ENCODE measurements at places on chromosomes 16 and 17.
A peak's percentile ranks its signal among the peaks of the same experiment; 100 is the strongest.

- no peak for DNase-seq
These were observed 157.9 kb downstream of the TOX3 start for GRCh38 chr16:52389045-52389444.

DNA sequence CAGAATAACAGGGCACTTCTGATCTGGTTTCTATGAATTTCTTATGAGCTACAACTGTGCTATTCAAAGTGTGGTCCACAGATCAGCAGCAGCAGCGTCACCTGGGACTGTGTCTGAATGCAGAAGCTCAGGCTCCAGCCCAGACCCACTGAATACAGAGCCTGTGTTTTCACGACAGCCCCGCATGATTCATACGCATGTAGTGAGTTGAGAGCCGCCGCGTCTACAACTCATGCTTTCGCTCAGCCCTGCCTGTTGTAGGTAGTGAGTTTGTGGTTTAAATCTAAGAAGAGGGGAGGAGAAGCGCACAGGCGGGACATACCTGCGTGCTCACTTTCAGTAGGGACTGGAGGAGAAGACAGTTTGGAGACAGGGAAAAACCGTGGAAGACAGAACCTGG lies 28.5 kb upstream of the ELAC2 start:
- no peak for DNase-seq

DNA sequence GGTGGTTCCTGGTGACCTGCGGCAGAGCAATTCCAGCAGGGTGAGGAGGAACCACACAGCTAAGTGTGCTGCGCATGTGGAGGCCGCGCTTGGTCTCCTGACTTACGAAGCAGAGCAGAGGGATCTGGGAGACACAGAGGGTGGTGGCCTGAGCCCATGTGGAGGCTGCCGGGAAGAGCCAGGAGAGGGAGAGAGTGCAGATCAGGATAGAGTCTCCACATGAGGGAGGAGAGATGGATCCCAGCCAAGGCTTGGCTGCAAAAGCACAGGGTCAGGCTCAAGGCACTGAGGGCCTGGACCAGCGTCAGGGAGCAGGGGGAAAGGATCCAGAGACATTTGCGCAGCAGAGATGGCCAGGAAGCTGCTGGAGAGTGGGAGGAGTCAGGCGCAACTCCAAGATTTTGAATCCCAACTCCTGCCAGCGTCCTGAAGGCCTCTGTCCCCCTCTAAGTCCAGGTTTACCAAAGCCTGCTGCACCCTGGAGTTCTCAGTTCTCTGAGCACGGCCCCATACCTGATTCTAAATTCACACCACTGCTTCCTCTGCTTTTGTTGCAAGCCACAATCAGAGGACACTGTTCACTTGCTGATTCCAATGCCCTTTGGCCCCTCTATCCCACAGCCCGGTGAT lies 11.3 kb upstream of the MLLT6 start:
- peak; percentile 93 for DNase-seq

GRCh38 chr17:74573169-74573568 lies 5.9 kb upstream of the CD300H start:
- no peak for DNase-seq

DNA sequence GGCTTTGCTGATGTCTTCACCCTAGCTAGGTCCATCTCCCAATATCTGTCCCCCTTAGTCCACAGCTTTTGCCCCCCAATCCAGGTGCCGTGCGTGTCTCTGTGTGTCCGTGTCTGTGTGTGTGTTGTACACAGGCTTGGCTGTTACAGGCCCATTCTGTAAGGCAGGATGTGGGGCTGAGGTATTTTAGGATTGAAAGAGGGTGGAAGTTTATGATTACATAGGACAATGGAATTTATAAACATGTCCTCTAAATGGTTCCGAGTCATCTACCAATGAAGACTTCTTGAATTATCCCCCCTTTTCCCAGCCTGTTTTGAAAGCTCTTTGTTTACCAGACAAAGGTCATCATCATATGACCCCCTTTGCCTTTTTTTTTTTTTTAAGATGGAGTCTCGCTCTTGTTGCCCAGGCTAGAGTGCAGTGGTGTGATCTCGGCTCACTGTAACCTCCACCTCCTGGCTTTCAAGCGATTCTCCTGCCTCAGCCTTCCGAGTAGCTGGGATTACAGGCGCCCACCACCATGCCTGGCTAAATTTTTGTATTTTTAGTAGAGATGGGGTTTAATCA lies 21.9 kb downstream of the ACE start:
- DNase-seq, result no peak

DNA sequence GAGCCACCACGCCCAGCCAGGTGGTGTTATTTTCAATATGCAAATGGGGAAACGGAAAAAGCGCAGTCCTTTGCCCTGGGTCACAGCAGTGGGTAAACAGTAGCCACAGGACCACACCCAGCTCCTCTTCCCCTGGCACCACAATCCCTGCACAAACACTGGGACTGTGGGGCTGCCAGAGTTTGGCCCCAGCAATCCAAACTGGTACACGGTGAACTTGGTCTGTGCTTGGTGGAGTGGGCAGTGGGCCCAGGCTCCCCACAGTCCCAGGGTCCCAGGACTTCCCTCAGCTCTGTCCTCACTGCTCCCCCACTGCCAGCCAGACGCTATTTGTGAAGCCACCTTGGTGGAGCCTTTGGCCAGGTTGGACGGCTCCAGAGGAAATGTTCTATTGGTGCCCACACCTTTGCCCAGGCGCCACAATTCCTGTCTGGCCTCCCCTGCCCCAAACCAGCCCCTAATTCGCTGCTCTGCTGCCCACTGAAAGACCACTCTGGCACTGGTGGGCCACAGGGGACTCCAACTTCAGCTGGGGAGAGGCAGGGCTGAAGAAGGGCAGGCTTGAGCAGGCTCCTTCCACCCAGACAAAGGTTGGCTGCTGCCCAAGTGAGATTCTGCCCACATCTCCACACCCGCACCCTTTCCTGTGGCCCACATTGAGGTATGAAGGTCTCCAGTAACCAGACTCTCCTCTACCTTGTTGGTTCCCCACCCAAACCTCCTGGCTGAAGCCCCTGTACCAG lies 2.1 kb downstream of the CHAD start:
- no peak for DNase-seq

- DNase-seq, result no peak
These were observed 20.9 kb downstream of the SOST start for GRCh38 chr17:43737722-43738121.

- no peak for DNase-seq
These were observed 16.5 kb upstream of the CMTM4 start for GRCh38 chr16:66713076-66713475.

GRCh38 chr17:81923302-81924260 lies 4.0 kb downstream of the MAFG start:
- peak; percentile 93 for DNase-seq

DNA sequence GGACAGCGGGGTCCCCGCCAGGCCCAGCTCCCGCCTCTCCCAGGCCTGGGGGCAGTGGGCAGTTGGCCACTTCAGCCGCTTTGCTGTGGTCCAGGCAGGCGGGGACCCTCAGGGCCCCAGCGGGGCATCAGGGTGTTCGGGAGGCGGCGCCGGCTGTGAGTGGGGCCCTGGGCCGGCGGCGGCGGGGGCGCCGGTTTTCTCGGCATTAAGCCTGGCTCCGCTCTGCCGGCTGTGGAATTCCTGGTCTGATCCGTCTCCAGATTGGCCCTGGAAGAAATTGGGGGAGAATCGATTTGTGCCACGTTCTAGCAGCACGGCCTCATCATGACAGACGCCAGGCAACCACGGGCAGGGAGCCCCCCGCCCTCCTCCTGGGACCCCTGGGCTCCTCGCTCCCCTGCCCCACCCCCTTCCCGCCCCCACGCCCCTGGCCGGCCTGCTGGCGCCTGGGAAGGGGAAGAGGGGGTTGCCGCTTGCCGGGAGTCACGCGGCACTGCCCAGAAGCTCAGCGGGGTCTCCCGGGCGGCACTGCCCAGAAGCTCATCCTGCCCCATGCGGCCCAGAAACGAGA lies 28.6 kb upstream of the SSTR5 start:
- no peak for DNase-seq

DNA sequence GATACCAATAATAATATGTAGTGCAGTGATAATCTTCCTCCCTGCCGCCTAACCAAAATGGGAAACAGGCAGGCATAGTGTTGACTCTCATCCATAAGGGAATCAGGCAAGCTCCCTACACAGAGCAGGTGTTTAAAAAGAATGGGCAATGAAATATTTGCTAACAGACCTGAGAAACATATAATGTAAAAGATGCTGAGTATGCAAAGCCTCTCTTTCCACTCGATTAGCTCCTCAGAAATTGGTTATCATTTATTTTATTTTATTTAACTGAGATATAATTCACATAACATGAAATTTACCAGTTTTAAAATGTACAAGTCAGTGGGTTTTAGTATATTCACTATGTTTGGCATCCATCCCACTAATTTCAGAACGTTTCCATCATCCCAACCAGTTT lies 317.7 kb upstream of the TBX2 start:
- no peak for DNase-seq

DNA sequence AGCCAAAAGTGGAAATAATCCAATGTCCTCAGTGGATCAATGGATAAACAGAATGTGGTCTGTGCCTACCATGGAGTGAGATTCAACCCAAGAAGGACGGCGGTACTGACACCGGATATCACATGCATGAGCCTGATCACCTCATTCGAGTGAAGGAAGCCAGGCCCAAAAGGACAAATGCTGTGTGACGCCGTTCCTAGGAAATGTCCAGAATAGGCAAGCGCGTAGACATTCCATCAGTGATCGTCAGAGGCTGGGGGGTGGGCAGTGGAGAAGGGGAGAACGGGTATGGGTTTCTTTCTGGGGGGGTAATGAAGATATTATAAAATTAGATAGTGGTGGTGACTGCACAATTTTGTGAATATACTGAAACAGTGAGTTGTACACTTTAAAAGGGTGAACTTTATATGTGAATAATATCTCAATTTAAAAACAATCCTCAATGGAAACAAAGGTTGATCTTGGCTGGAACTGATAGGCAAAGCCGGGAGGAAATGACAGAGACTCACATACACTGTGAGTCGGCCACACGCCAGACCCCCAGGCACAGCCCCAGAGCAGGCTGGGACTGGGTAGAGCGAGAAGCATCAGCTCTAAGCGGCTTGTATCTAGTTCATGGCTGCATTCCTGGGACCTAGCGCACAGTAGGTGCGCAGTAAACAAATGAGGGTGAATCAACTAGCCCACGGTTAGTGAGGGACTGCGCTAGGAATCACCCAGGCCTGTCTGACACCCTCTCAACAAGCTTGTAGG lies 3.5 kb downstream of the DBNDD1 start:
- peak; percentile 1 for DNase-seq

GRCh38 chr17:70905796-70906195 lies 736.5 kb downstream of the KCNJ2 start:
- no peak for DNase-seq

DNA sequence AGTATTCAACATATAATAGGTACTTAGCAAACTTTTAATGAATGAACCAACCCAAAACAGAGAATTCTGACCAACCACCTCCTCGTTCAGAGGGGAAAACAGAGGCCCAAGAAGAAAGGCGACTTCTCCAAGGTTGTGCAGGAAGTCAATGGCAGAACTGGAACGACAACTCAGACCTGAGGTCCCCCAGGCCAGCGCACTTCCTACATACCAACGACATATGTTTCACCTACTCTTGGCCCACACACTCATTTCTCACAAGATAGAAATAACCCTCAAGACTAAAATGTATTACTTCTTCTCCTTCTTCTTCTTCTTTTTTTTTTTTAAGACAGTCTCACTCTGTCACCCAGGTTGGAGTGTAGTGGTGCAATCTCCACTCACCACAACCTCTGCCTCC lies 14.4 kb downstream of the CHCT1 start:
- DNase-seq, result no peak

DNA sequence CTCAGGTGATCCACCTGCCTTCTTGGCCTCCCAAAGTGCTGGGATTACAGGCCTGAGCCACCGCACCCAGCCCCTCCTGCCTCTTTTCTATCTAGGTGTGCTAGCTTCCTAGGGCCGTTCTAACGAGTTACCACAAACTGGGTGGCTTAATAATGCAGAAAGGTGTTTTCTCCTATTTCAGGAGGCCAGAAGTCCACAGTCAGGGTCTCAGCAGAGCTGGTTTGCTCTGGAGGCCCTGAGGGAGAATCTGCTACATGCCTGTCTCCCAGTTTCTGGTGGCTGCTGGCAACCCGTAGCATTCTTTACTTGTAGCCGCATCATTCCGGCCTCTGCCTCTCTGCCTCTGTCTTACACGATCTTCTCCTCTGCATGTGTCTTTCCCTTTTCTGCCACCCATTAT lies 89.2 kb downstream of the NTN1 start:
- no peak for DNase-seq

- no peak for DNase-seq
These were observed 16.4 kb upstream of the GLG1 start for GRCh38 chr16:74623214-74623838.

GRCh38 chr17:40621578-40621977 lies 26.0 kb downstream of the SMARCE1 start:
- DNase-seq, result no peak
